ENCODE measurements at places on chromosomes 12 and 14.

- no peak for DNase-seq
Measured at GRCh38 chr14:24700511-24700910, 66.5 kb upstream of the GZMB start.

DNA sequence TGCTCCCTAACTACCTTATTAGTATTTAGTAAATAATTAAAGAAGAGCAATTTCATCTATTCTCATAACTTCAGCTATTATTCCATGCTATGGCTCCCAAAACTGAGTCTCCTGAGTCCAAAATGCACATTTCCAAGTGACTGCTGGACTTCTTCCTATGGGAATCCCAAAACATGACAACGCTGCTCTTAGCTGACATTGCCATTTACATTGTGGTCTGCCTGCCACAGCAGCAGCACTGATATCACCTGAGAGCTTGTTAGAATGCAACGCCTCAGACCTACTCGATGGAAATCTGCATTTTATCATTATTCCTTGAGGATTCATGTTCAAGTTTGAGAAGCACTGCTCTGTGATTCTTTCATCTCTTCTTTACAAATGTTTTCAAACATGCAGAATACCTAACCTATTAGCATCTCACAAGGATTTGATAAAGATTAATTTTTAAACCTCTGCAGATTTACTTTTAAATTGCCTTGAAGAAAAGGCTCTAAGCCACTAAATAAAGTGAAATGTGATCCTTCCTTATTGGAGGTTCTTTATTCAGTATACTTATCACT lies 77.7 kb downstream of the SEC23A start:
- DNase-seq: no peak

- DNase-seq: no peak
Measured at GRCh38 chr14:86990396-86990795, 1002.6 kb downstream of the GALC start.

DNA sequence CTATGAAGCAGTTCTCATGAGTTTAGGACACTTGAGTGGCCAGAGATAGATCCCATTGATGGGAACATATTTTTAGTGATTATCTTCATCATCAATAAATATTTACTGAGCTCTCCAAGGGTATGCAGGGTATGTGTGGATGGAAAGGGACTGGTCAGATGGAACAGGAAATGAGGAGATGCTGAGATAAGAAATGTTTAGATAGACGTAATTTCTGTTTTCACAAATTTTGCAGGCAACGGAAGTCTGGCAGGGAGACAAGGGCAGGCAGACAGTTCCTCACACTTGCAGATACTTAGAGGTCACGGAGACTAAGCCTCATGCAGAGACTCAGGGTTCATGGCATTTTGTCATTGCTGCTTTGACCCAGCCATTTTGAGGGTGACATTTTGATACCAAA lies 24.3 kb downstream of the BCL2L14 start:
- no peak for DNase-seq

GRCh38 chr14:88507208-88507607 lies 47.6 kb downstream of the PTPN21 start:
- no peak for DNase-seq

DNA sequence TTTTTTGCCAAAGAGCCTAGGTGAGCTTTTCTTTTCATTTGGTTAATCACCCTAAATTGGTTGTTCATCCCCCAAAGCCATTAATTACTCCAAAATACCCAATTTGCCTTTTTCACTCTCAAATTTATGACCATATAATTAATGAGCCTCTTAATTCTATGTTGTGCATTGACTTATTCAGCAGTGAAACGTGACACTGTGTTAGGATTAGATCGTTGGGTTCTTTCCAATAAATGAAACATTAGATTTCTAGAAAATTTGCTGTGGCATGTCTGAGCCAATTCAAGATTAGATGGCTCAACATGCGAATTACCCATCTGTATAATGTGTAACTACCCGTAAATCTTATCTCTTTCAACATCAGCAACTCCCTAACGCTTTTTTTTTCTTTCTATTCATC lies 273.4 kb downstream of the BMP4 start:
- no peak for DNase-seq

GRCh38 chr14:105853089-105853906 lies 326.9 kb downstream of the TMEM121 start:
- no peak for DNase-seq

GRCh38 chr14:100589071-100589759 lies 2.0 kb upstream of the BEGAIN start:
- no peak for DNase-seq

DNA sequence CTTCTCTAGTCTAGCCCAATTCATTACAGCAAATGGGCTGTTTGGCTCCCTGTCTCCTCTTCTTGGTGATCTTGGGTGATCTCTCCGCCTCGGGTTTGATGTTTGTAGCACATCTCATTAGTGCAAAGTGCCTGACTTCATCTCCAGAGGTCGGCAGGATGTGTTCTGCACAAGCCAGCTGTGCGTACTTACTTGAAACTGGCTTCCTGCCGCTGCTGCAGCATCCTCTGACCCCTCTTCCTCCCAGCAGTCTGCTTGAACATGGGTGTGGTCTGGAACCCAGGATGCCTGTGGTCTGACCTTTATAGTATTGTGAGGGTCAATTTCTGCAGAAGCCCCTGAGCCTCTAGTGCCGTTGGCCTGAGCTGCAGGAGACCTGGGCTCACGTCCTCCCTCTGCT lies 99.2 kb downstream of the BEGAIN start:
- DNase-seq: no peak

GRCh38 chr14:64855721-64856528 lies 23.8 kb downstream of the SPTB start:
- no peak for DNase-seq

DNA sequence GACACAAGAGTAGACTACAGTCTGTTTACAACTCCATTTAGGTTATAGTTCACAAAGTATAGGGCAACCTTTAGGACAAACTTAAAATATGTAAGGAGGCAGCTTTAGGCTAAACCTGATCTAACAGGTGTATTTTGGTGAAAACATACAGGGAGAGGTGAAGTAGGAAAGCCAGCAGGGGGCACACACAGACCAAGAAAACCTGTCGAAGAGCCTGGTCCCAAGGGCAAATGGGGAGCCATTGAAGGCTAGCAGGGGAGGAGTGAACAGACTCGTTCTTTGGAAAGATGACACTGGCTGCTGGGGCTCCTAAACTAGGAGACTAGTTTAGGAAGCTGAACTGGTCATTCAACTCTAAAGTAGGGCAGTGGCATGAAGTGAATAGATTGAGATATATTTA lies 138.8 kb upstream of the WSCD2 start:
- DNase-seq: peak; percentile 26

- DNase-seq: no peak
Measured at GRCh38 chr12:14262771-14263511, 102.5 kb upstream of the ATF7IP start.

GRCh38 chr14:103684471-103684870 lies 30.8 kb downstream of the XRCC3 start:
- no peak for DNase-seq

DNA sequence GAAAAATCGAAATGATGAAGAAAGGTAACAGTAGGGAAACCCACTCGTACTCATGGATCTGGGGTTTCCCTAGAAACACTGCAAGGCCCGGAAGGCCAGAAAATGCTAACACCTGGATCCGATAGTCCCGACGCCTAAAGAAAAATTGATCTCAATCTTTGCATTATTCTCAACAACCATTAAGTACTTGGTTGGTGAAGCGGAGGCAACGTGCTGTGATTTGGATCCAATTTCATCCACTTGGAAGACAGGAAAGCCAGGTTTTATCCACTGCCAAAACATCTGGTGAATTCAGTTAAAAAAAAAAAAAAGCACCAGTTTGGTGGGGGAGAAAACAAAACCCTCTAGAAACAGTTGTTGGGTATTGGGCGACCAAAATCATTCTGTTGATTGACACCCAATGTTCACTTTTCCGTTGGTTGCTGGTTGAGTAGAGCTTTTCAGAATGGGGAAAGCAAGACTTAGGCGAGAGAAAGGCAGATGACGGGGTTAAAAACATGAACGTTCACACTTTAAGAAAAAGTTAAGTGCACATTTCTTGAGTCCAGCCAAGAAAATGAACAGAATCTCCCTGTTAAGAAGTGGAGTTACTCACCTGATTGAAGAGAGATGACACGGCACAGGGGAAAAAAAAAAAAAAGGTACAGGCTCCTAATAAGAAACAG lies 41.9 kb upstream of the MED13L start:
- DNase-seq: no peak

DNA sequence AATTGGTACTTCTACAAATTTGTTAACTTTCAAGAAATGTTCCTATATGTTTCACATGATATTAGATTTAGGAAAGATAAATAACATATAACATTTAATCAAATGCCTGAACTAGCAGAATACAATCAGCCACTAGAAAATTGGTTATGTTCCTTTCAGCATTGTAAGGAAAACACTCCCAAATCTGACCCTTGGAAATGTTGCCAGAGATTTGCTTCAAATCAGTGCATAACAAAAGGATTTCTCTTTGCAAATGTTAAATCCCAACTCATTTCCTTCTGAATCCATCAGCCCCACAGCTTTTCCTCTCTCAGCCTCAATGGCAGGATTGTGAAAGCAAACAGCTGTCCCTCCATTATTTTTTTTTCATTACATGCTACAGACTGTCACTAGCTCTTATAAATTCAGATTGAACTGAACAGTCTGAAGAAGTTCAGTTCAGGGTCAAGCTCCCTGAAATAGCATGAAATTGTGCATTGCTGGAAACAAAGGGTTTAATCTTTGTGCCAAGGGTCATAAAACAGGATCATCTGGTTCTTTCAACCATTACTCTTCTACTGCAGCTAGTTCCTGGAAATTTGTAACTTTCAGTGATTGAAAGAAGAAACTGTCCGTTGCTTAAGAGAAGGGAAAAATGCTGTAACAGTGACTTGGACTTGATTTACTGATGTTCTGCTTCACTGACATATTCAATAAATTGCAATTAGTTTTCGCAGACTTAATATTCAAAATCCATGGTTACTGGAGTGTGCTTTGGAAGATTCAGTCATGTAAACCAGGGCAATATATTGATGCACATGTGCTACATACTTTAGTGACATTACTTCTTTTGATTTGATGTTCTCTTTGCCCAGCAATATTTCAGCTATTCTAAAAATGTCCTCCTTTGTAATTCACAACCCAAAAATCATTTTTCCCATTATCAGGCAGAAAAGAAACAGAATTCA lies 246.4 kb downstream of the RPL10L start:
- DNase-seq: no peak

- DNase-seq: no peak
Measured at GRCh38 chr14:51019089-51019488, 74.8 kb upstream of the PYGL start.

- no peak for DNase-seq
Measured at GRCh38 chr12:97276661-97277429, 185.8 kb upstream of the RMST start.

- DNase-seq: peak; percentile 68
Measured at GRCh38 chr12:132772606-132773005, 11.0 kb upstream of the ANKLE2 start.

GRCh38 chr14:99916091-99916383 lies 122.8 kb downstream of the EML1 start:
- DNase-seq: no peak

DNA sequence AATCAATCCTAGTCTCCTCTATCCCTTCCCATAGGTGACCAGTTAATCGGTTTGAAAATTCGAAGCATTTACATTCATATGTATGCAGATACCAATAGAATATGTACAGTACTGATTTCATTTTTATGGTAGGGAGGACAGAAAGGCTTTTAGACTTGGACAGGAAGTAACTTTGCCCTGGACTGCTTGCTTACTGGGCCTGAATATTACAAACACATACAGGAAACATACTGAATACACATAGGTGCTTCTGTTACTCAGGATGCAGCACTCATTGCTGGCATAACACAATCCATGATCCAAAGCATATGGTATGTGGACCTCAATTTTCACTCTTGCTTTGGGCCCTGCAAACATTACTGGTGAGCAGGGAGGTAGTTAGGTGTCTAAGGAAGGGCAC lies 71.1 kb downstream of the CATSPERB start:
- no peak for DNase-seq

DNA sequence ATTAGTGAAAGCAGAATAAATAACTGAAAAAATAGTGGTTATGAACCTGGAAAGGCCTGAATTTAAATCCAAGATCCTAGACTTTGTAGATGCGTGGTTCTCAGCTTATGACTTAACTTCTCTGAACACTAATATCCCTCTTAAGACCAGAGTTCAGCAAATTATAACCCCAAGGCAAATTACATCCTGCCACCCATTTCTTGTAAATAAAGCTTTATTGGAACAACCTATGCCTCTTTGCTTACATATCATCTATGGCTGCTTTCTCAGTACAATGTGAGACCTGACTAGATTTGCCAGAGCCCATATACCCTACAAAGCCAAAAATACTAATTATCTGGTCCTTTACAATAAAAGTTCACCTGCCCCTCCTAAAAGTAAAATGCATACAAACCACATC lies 199.1 kb downstream of the MED13L start:
- no peak for DNase-seq

GRCh38 chr12:20403230-20403629 lies 34.9 kb downstream of the PDE3A start:
- no peak for DNase-seq

DNA sequence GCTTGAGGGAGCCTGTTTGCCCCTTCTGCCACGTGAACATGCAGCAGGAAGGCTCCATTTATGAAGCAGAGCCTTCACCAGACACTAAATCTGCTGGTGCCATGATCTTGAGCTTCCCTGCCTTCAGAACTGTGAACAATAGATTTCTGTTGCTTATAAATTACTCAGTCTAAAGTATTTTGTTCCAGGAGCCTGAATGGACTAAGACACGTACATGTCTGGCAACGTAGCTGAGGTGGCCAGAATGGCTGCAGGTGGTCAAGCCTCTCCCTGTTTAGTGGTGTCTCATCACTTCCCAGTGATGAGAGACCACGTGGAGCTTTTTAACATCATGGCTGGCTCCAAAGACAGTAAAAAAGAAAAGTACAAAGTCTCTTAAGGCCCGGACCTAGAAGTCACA lies 32.2 kb upstream of the SLC38A2 start:
- DNase-seq: no peak

GRCh38 chr14:24224618-24225071 lies 7.5 kb downstream of the NEDD8 start:
- no peak for DNase-seq

GRCh38 chr12:52524898-52525591 lies 4.9 kb upstream of the KRT5 start:
- no peak for DNase-seq

DNA sequence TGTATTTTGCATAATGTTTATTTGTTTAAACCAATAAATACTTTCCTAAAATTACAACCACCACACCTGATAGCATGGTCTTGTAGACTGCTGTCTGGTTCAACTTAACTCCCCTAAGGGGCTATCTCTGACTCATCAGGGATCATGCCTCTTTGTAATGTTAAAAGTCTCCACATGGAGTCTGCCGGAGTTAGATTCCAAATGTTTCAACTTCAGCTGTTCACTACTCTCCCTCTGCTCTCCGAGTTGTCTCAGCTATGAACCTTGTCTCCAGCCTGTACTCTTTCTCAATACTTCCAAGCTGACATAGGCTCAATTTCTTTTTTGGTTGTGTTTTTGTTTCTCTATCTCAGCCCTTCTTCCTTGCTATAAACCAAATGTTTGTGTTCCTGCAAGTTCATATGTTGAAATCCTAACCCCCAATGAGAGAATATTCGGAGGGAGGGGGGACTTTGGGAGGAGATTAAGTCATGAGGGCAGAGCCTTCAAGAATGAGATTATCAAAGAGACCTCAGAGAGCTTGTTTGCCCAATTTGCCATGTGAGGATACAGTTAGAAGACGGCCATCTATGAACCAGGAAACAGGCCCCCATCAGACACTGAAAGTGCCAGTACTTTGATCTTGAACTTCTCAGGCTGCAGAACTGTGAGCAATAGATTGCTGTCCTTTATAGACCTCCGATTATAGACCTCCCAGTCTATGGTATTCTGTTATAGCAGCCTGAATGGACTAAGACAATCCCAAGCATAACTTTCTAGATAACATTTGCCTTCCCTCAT lies 858.2 kb downstream of the VRK1 start:
- DNase-seq: no peak
